Stimulated activated memory B cell treated with anti-CD40 and anti-IgM and Interleukin-4, amounts not matched to agents 10 μg/mL and 1 μg/mL and 100 μg/mL, for 72 hours (primary cell): ENCODE measurements at places on chromosomes 16 and 17.

- ATAC-seq, result no peak
Observed at GRCh38 chr16:24540602-24541210, 1.3 kb downstream of the RBBP6 start.

GRCh38 chr17:82314727-82315605 lies 2.4 kb downstream of the CD7 start:
- ATAC-seq, result no peak

- no peak for ATAC-seq
Observed at GRCh38 chr16:83955218-83956130, 2.4 kb downstream of the OSGIN1 start.

DNA sequence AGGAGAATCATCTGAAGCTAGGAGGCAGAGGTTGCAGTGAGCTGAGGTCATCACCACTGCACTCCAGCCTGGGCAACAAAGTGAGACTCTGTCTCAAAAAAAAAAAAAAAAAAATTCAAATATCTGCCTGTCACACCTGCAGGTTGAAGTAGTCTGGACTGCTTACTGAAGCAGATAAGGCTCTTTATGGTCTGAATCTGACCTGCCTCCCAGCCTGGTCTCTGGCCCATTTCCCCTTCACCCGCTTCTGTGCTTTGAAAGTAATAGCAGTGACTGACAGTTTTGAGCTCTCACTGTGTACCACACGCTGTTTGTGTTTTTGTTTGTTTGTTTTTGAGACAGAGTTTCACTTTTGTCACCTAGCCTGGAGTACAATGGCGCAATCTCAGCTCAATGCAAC lies 5.8 kb downstream of the SEZ6L2 start:
- ATAC-seq, result no peak

DNA sequence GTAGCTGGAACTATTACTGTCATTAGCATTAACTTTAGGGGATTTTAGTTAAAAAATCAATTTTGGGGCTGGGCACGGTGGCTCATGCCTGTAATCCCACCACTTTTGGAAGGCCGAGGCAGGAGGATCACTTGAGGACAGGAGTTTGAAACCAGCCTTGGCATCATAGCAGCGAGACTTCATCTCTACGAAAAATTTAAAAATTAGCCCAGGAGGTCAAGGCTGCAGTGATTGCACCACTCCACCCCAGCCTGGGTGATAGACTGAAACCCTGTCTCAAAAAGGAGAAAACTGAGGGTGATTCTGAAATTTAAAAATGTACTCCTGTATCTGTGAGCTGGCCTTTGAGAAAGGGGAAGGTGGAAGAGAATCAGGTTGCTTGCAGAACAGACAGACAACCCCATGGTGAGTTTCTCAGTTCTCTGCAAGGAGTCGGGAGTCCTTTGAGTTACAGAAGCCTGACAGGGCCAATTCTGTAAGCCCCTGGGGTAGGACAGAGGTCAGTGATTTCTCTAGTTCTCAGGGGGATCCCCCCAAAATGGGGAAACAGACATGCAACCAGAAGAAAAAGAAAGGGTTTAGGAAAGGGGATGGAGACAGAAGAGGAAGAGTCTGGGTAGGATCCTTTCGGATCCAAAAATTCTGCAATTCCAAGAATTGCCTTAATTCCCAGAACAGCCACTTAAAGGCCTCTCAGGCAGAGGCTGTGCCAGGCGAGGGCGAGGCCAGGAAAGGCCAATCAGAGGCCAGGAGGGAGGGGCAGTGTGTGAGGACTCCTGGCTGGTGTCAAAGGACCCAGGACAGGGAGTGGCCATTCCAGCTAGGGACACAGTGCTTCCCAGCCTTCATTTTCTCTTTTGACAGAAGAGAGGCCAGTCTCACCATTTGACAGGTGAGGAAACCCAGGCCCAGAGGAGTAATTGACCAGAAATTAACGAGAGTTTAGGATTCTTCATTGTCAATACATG lies 6.7 kb downstream of the NUPR1 start:
- ATAC-seq, result peak; percentile 66

DNA sequence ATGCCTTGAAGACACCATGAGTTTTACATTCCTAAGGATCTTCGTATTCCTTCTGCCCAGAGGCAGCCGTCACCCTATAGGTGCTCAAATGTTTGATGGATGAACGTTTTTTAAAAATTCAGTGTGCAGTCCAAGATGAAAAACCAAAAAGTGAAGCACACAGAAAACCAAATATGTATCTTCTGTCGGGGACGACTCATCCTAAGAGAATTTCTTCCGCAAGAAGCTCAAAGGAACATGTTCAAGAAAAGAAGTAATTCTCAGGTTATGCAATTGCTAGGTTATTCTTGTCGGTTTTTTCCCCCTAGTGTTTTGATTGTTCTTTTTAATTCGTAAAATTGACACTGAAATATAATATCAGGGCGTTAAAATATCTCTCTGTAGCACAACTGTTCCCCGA lies 1.4 kb downstream of the CENPV start:
- ATAC-seq, result no peak

DNA sequence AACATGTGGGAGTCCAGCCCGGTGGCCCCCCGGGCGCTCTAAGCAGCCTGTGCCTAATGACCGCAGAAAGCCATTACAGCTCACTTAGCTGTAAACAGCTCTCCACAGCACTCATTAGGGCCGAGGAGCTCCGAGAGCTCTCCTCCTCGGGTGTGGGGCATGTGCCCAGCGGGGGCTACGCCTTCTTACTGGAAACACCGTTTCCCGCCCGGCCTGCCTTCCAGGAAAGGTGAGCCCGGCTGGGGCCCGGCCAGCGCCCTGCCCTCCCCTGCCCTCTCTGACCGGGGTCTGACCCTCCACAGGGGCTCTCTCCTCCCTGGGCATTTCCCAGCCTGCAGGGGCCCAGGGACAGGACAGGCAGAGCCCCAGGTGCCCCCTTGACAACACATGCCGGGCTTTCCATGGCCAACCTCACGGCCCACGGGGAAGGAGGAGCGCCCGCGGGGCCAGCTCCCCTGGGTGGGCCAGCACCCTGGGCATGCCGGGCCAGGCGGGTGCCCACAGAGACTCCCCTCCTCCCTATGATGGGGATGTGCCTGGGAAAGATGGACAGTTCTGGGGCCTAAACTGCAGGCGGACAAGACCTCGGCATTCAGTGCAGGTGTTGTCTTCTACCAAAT lies 72.6 kb downstream of the SDK2 start:
- no peak for ATAC-seq

GRCh38 chr16:1338855-1339675 lies 5.6 kb downstream of the BAIAP3 start:
- ATAC-seq, result no peak

DNA sequence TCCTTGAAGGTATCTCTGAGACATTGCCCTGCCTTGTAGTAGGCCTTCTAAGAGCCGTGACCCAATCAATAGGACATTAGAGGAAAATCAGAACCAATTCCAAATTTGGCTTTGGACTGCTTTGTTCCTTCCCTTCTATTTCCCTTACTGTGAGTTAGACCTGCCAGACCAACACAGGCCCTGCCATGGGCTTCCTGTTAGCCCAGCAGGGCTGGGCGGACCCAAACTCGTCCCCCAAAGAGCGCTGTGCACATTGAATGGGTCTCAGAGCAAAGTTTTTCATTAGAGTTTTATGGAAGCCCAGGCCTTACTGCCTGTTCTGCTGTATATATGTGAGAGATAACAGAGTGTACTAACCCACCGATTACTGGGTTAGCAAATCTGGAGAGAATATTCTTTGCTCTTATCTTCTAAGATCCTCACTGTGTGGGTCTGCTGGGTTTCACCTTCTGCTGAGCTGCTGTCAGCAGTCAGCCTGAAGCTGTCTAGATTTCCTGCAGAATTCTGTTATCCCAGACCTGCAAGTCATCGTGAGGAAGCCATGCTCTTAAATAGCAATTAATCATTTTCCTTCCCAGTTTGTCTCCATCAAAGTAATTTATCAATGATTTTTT lies 5.7 kb downstream of the ARHGAP44 start:
- no peak for ATAC-seq

DNA sequence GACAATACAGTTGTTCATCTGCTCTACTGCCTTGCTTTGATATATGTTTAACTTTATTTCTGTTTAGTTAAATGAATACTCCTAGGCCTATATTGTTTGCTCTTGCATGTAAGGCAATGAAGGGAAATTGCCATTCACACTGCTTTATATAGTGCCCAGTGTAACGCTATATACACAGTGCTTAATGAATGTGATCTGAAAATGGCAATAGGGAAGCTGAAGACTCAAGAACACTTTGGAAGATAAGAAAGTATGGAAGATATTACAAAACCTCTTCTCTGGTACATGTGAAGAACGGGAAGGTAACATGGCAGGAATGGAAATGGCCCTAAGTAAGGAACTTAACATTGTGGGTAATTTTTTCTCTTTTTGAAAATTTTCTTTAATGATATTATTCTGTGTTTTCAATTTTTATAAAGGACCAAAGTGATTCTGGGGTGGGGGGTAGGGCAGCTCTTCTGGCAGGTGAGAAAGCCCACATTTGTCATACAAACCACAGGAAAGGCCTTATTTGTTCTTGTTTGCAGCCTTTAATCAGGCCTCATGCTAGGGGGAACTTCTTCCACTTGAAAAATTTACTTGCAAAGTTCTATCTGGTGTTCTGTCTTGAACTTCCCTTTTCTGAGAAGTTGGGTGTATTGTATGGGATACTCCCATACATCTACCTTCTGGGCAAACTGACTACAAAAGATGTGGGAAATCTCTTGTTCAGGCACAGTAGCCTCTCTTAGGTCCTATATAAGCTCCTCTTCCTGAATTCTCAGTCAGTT lies 100.8 kb upstream of the CORO6 start:
- peak; percentile 71 for ATAC-seq

DNA sequence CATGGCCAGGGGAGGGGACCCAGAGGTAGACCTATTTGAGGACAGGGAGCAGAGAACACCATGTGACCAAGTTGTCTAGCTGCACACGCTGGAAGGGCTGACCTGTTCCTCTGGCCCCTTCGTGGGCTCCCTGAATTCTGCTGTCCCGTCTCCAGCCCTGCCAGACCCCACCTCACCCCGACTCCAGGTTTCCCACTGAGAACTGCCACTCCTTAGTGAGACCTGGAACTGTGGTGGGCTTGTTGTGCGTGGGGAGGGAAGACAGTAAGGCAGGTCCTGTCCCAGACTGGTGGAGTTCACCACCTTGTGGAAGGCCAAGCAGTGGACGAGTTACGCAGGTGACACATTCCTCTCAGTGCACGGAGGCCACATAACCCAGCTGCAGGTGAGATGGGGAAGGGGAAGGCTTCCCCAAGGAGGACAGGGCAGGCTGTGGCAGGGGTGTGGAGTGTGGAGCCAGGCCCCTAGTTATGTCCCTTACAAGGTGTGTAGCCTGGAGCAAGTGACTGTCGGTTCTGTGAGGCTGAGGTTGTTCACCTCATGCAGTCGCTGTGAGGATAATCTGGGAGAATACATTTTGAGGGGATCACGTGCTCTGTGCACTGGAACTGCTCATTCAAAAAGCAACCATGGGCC lies 54.7 kb downstream of the USP22 start:
- no peak for ATAC-seq

GRCh38 chr17:28946239-28946638 lies 5.1 kb downstream of the PHF12 start:
- no peak for ATAC-seq

DNA sequence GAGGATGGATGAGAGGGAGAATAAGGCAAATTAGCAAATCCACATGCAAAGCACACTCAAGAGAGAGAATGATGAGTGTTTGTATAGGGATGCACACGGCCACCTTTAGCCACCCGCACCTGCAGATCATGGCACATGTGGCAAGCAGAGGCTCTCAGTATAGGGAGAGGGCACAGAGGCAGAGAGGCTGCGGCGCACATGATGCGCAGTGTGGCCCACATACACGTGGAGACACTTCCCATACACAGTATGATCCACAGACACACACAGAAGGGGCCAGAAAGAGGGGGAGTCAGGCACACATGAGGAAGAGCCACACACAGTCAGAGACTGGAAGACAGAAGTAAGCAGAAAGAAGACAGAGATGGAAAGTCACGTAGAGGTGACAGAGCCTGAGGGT lies 6.5 kb upstream of the CHD3 start:
- no peak for ATAC-seq

GRCh38 chr17:44633998-44634397 lies 22.3 kb upstream of the MEIOC start:
- no peak for ATAC-seq

DNA sequence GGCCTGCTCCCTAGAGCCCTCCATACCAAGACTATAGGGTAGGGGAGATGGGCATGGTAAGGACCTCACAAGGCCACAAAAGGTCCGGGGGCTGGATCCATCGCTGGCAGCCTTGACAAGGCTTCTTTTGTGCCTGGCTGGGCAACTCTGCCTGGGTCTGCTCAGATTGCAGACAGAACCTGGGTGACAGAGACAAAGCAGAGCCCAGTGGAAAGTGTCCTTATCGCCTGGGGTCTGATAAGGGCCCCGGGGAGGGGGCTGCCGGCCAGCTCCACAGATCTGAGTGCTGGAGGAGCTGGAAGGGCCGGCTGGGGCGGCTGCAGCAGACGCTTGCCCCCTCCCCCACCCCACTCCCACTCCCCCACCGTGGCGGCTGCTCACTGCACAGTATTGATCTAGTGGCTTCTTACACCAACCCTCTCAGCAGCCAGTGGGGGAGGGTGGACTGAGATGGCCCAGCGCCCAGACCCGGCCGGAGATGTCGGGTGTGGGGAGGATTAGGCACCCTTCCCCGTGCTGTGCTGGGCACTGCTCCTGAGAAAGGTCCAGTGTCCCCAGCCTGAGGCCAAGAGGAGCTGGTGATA lies 7.2 kb downstream of the MMP15 start:
- no peak for ATAC-seq

DNA sequence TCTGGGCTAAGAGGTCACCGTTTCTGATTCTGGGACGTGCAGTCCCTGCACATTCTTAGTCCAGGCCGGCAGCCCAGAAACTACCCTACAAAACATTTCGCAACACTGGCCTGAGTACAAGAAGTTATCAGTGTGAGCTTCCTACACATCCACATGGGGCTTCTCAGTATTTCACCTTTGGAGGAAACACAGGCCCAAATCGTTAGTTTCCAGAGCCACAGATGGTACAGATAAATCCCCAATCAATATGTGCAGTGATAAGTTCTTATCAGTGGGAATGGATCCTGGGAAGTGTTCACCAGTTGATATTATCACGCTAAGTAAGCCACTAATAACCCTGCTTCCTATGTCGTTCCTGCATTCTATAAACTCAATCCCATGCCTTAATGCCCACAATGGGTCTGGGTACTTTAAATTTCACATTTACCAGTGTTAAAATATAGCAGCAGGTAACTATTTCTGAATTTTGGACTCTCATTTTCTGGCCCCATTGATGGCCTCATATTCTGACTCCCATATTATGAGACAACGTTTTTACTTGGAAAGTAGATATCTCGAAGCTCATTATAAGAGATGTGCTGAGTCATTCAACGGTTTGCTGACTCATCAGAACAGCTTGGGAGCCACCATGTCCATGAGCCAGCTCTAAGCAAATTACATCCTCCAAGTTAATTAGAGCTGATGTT lies 370.2 kb upstream of the MAF start:
- ATAC-seq, result no peak

GRCh38 chr17:77708049-77708448 lies 250.5 kb upstream of the TNRC6C start:
- ATAC-seq, result no peak

- ATAC-seq, result no peak
Observed at GRCh38 chr16:55073830-55074229, 143.2 kb downstream of the IRX5 start.

GRCh38 chr17:48429638-48430586 lies at the start of gene SKAP1:
TSS of gene SKAP1 (minus strand) at chr17:48430214.
- ATAC-seq, result peak; percentile 74

GRCh38 chr16:261031-261691 lies 14.6 kb downstream of the RGS11 start:
- no peak for ATAC-seq

- ATAC-seq, result no peak
Observed at GRCh38 chr17:8576559-8577294, 53.8 kb downstream of the MYH10 start.

- peak; percentile 49 for ATAC-seq
Observed at GRCh38 chr17:64780096-64781013, 118.2 kb upstream of the SMURF2 start.

GRCh38 chr16:74111456-74111982 lies 185.1 kb upstream of the PSMD7 start:
- ATAC-seq, result no peak
